Left forelimb (tissue), 1 donor: ENCODE measurements at places on chromosomes 7 and 10.

DNA sequence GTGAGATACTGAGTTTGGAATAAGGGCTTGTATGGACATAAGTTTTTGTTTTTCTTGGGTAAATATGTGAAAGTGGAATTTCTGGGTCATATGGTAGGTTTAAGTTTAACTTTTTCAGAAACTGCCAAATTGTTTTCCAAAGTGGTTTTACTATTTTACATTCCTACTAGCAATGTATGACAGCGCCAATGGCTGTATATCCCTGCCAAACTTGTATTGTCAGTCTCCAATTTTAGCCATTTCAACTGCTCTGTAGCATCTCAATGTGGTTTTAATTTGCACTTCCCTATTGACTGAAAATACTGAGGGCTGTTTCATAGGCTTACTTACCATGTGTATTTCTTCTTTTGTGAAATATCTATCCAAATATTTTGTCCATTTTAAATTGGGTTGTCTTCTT is 90.5 kb upstream of the ZNF32 start:
- no peak for DNase-seq

- DNase-seq, result no peak
Measured at GRCh38 chr7:91759205-91759863, 121.2 kb downstream of the MTERF1 start.

- no peak for DNase-seq
Measured at GRCh38 chr7:139058943-139059342, 23.1 kb upstream of the ZC3HAV1L start.

- no peak for DNase-seq
Measured at GRCh38 chr10:72390764-72391163, 36.0 kb upstream of the DNAJB12 start.

- no peak for DNase-seq
Measured at GRCh38 chr10:124652701-124653100, 91.5 kb downstream of the FAM53B start.

DNA sequence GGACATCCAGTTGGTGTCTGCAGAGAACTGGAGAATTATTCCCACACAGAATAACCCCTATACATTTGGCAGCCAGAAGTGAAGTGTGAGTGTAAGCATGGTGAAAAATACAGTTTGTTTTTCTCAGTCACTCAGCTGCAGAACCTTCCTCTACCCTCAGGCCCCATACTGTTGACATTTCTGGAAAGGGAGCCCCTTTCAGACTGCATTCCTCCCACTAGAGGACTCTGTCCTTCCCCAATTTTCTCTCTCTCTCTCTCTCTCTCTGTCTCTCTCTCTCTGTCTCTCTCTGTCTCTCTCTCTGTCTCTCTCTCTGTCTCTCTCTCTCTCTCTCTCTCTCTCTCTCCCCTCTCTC is 86.8 kb upstream of the STEAP1B start:
- no peak for DNase-seq

DNA sequence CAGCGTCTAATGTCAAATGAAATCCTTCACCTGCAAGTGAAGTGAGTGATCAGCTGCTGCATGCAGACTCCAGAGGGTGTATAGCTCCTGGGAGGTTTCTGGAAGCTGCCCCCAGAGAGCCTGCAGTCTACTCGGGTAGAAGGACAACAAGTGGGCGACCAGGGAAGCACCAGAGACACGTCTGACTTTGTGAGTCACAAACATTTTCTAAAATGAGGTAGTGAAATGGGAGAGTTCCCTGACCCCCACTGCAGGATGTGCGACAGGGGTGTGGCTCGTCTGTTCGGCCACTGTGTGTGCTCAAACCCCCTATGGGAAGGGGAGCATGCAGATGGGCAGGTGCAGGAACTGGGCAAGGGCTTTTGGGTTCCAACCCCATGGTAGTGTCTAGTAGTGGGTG is 177.1 kb upstream of the PRKCQ start:
- no peak for DNase-seq

GRCh38 chr10:14523286-14523685 is 192.6 kb upstream of the FRMD4A start:
- no peak for DNase-seq

GRCh38 chr7:41996381-41997035 is 240.5 kb downstream of the GLI3 start:
- no peak for DNase-seq

- no peak for DNase-seq
Measured at GRCh38 chr10:88661577-88661976, 2.7 kb upstream of the LIPF start.

- no peak for DNase-seq
Measured at GRCh38 chr7:99843808-99844207, 16.0 kb downstream of the CYP3A43 start.

DNA sequence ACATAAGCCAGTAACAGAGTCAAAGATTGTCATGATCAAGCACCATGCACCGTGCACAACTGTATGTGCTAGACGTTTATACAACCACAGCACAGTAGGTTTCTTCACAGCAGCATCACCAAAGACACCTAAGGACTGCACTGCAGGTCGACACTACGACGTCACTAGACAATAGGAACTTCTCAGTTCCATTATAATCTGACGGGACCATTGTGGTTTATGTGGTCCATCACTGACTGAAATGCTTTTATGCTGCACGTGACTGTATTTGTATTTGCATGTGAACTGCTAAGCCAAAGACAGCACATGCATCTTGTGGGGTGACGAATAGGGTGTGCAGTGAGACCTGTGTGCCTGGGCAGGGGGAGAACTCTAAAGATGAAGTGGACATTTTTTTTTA is 164.9 kb downstream of the PARD3 start:
- no peak for DNase-seq

DNA sequence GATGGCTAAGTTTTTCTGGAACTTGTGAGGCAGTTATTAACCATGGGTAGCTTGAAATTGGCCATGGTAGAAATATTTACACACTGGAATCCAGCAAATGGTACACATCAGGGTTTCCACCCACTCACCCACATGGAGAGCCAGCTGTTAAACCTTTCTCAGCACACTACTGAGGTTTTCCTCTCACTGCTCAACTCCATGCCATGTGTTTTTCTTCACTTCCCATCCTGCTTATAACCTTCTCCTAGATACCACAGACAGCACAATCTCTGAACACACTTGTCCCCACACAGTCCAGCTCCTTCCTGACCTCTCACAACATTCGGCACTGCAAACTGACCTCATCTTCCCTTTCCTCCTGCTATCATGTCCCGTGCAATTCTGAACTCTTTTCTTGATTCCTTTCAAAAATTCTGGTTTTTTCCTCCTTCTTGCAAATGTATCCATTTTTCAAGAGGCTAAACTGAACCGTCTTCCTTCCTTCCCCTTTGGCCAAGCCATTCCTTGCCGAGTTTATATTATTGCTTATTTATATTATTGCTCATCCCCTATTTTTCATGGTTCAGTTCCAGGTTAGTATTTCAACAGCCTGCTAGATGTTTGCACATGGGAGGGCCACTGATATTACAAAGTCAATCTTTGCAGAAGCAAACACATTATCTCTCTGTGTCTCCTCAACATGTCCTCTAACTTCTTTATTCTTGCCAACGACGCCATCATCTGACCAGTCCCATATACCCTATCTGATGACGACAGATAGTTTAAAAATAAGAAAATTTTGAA is 606.4 kb downstream of the SORCS1 start:
- DNase-seq, result no peak

GRCh38 chr10:68272833-68273232 is 40.9 kb upstream of the ATOH7 start:
- no peak for DNase-seq

DNA sequence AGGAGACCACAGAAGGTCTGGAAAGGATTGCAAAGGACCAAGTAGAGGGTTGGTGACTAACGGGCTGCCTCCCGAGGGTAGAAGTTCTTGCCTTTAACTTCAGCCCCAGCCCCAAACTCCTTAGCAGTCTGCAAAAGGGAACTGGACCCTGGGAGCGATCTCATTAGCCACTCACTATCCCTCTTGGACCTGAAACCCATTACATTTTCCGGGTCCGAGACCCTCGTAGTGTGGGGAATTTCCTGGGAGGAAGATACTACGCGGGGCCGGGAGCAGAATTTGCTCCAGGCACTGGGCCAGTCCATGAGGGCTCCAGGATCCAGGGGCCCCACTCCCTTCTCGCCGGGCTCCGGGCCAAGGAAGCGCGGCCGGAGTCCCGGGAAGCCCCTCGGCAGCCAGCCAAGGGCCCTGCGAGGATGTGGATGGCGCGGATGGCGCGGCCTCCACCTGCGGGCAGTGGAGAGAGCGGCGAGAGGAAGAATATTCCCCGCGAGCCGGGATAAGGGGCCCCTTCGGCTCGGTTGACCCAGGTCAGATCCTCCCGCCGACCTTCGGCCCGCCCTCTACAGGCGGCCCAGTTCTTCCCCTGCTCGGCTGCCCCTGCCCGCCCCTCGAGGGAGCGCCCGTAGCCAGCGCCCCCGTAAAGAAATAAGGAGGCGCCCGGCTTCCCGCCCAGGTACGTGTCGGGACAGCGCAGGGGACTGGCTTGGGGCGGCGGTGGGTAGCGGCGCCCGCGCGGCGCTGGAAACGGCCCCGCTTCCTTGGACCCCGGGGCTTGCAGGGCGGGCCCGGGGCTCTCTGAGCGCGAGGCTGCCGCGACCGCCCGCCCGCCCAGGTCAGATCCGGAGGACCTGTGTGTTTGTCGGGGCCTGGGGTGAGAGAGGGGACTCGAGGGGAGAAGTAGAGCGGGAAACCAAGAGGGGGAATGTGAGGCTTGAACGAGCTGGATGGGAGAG is at the start of gene MYO3A:
MYO3A (plus strand) TSS at position 577 of the 956 bp plus-strand sequence. CDS start 17,882 bp downstream, outside the sequence.
- DNase-seq, result no peak

DNA sequence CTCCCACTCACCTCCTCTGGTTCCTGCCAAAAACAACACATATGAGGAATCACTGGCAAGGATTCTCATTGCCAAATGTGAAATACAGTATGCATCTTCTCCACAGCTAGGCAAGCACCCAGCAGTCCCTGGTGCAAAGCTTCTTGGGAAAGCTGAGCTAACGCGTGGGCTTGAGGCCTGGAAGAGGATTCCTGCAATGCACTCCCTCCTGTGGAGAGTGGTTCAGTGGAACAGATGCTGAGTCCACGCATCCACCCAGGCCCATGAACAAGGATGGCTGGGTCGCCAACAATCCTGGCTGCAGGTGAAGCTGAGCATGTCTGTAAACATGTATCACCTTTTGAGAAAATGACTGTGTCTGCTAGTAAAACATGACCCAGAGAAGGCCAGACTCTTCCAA is 113.2 kb upstream of the CHST15 start:
- DNase-seq, result no peak

- no peak for DNase-seq
Measured at GRCh38 chr7:2710901-2711551, 23.0 kb downstream of the AMZ1 start.

DNA sequence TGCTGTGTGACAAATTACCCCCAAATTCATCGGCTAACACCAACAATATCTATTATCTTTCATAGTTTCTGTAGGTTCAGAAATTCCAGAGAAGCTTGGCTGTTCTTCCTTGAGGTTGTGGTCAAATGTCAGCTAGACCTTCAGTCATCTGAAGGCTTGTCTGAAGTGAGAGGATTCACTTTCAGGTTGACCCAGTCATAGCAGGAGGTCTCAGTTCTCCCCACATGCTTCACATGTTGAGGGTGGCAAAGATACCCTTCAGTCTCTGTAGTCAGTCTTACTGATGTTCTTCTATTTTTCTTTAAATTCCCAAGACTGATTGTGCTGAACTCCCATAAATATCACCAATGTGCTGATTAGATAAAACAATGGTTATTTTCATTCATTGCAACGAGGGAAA is 1692.0 kb downstream of the REEP3 start:
- no peak for DNase-seq

- no peak for DNase-seq
Measured at GRCh38 chr7:82210416-82211184, 233.0 kb downstream of the CACNA2D1 start.

- DNase-seq, result no peak
Measured at GRCh38 chr10:77348751-77349150, 288.9 kb downstream of the KCNMA1 start.
